ENCODE measurements at places on chromosomes 11 and 22.
A peak's percentile ranks its signal among the peaks of the same experiment; 100 is the strongest.

GRCh38 chr11:44404736-44405395, 94.9 kb upstream of the ALX4 start:
- DNase-seq: no peak

DNA sequence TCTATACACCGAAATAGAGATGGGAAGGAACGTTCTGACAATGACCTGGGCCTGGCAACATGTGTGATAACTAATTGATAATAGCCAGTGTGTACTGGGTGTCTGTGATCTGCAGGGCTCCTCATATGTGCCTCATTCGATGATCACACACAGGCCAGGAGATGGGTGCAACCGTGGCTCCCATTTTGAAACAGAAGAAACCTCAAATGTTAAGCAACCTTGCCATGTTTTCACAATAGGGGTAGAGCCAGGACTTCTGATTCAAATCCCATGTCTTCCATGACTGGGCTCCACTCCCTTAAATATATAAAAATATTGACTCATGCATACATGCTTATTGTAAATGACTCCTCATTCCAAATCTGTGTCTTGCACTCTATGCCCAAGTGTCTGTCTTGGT, 11.1 kb downstream of the APOL3 start:
- DNase-seq: peak; percentile 56

DNA sequence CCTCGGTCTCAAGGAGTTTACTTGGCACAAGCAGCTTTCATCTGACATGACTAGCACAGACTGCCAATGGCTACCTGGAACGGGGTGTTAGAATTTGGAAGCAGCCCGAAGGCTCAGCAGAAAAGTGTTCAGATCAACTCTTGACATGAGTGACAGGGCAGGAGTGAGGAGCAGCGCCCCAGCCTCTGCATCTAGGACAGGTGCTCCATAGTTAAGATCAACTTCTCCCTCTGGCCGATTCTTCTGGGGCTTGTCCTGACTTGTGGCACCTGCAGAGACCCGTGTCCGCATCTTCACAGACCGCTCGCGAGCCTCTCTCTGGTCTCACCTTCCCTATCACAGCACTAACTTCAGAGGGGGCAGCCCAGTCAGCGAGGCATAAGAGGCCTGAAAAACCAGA, 42.5 kb upstream of the CHKA start:
- no peak for DNase-seq

GRCh38 chr11:75214411-75214821, 26.2 kb upstream of the TPBGL start:
- DNase-seq: no peak

Measured in ascending aorta (tissue), 2 donors.